Activated CD8-positive, alpha-beta T cell treated with anti-CD3 and anti-CD28 coated beads for 36 hours (primary cell): ENCODE measurements at places on chromosomes 5 and 9. TPM values are rescaled to one million over a fixed set of nuclear protein-coding genes. Genes with fewer than 3 reads are reported as not detected.

DNA sequence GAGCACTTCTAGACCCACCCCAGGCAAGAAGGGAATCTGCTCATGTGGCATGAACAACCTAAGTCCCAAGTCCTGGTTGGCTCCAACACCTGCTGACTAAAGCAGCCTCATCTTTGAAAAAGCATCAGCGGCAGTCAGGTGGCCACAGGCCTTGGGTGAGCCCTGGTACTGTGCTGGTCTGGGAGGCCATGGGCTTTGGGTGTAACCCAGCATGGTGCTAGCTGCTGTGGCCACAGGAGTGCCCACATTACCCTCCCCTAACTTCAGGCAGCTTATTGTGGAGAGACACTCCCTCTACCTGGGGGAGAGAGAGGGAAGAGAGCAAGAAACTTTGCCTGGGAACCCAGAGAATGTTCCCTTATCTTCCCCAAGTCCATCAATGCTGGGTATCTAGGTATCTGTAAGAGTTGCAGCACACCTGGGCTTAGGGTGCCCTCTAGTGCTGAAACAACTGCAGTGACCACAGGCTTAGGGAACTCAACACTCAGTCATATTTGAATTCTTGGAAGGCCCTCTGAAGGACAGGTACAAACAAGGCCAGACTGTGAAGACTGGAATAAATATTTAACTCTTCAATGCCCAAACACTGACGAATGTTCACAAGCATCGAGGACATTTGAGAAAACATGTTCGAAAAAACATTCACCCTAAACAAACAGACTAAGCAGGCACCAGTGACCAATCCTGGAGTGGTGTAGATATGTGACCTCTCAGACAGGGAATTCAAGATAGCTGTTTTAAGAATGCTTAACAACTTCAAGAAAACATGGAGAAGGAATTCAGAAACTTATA is 69.9 kb upstream of the OR2K2 start:
- no peak overlapping the region for H3K4me3 ChIP-seq
- no peaks in the 10 kb centered on the region for H3K27me3 ChIP-seq
- peak; percentile 4 for DNase-seq
- no peak overlapping the region for H3K27ac ChIP-seq
- H3K4me1 ChIP-seq: no peaks in the 10 kb centered on the region

DNA sequence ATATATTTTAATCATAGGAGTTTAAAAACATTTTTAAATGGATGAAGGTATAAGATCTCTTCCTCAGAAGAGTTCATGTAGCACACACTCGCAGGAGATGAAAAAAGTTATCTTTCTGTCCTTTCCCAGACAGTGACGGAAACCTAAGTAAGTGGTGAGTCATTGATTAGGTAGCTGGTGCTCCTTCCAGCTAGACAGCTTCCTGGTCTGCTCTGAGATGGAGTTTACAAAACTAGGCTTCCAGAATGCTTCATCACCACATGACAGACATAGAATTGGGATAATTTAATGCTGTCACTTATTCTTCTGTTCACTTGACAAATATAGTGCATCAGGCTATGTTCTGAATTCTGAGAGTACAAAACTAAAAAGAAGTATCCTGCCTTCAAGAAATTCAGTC is 2393.0 kb upstream of the C9orf72 start:
- H3K4me3 ChIP-seq: no peak overlapping the region
- no peak for DNase-seq
- no peaks in the 10 kb centered on the region for H3K27me3 ChIP-seq
- H3K27ac ChIP-seq: no peak overlapping the region
- H3K4me1 ChIP-seq: no peaks in the 10 kb centered on the region
- no peaks in the 10 kb centered on the region for H3K36me3 ChIP-seq

- H3K36me3 ChIP-seq: no peaks in the 10 kb centered on the region
- DNase-seq: no peak
- no peak overlapping the region for H3K27ac ChIP-seq
- no peaks in the 10 kb centered on the region for H3K27me3 ChIP-seq
These were observed 307.1 kb upstream of the ADCY2 start for GRCh38 chr5:7088849-7089248.

DNA sequence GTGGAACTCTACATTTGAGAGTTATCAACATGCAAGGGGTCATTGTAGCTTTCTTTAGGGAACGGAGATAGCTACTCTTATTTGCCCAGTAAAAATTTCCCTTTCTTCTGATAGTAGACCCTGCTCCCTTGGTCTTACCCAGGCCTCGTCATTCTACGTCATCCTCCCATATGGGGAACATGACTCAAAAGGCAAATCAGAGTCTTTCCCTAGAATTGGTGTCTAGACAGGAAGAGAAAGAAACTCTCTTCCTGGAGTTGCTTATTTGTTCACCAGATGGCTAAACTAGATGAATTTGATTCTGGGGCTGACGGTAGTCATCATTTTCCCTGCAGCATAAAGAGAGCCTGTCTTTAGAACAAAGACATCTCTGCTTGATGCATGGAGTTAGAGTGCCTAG is 12.2 kb upstream of the SLC38A9 start:
- no peaks in the 10 kb centered on the region for H3K4me1 ChIP-seq
- no peaks in the 10 kb centered on the region for H3K36me3 ChIP-seq
- H3K4me3 ChIP-seq: no peak overlapping the region
- no peaks in the 10 kb centered on the region for H3K27me3 ChIP-seq
- no peak overlapping the region for H3K27ac ChIP-seq

DNA sequence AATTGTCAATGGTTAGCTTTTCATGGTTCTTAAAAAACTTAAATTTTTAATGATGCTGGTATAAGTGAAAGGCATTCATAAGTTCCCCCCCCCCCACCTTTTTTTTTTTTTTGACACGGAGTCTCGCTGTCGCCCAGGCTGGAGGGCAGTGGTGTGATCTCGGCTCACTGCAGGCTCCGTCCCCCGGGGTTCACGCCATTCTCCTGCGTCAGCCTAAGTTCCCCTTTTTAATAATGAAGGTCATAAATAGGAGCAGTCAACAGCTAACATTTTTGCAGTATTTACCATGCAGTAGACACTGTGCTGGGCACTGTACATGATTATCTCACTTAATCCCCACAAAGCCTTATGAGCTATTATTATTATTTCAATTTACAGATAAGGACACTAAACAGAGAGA is 556.3 kb downstream of the PDE4D start:
- H3K4me3 ChIP-seq: no peak overlapping the region
- H3K36me3 ChIP-seq: no peaks in the 10 kb centered on the region
- no peak overlapping the region for H3K27ac ChIP-seq
- DNase-seq: no peak

DNA sequence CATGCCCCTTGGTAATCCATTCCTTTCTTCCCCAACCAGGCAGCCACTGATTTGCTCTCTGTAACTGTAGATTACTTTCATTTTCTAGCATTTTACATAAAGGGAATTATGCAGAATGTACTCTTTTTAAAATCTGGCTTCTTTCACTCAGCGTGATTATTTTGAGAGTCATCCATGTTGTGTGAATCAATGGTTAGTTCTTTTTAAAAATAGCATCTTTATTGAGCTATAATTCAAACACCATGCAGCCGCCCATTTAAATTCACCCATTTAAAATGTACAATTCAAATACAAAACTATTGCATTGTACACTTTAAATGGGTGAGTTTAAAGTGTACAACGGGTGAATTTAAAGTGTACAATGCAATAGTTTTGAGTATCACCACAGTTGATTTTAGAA is 2.3 kb upstream of the OR13J1 start:
- H3K4me3 ChIP-seq: no peak overlapping the region
- H3K27me3 ChIP-seq: peaks cover 2% of the 10 kb centered on the region
- H3K36me3 ChIP-seq: no peaks in the 10 kb centered on the region
- H3K27ac ChIP-seq: no peak overlapping the region
- no peak for DNase-seq

DNA sequence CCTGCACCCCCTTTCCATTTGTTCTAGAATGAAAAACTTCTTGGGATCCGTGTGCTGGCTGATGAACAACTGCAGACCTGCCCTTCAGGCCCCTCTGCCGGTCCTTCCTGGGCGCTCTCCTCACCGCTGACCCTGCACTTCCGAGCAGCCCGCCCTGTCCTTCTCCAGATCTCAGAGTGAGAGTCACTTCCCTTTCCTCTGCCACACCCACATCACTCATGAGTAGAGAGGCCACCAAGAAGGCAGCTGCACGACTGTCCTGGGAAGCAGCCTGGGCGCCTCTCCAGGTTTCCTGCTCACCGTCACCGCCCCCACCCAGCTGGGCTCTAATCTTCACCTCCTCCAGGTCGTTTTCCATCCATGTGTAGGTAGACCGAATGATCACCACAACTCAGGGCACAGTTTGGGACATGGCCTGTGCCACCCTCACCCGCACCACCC is 35.0 kb upstream of the NSMF start:
- no peak for DNase-seq
- H3K27me3 ChIP-seq: no peaks in the 10 kb centered on the region

GRCh38 chr9:13500034-13500433 is 220.5 kb upstream of the MPDZ start:
- no peak for DNase-seq
- H3K27me3 ChIP-seq: no peaks in the 10 kb centered on the region
- no peaks in the 10 kb centered on the region for H3K36me3 ChIP-seq
- H3K4me3 ChIP-seq: no peak overlapping the region
- H3K4me1 ChIP-seq: no peaks in the 10 kb centered on the region
- no peak overlapping the region for H3K27ac ChIP-seq

- no peak overlapping the region for H3K27ac ChIP-seq
- H3K4me1 ChIP-seq: peaks cover 13% of the 10 kb centered on the region
- no peaks in the 10 kb centered on the region for H3K36me3 ChIP-seq
- H3K4me3 ChIP-seq: no peak overlapping the region
These were observed 193.5 kb downstream of the GNA14 start for GRCh38 chr9:77454663-77455062.

DNA sequence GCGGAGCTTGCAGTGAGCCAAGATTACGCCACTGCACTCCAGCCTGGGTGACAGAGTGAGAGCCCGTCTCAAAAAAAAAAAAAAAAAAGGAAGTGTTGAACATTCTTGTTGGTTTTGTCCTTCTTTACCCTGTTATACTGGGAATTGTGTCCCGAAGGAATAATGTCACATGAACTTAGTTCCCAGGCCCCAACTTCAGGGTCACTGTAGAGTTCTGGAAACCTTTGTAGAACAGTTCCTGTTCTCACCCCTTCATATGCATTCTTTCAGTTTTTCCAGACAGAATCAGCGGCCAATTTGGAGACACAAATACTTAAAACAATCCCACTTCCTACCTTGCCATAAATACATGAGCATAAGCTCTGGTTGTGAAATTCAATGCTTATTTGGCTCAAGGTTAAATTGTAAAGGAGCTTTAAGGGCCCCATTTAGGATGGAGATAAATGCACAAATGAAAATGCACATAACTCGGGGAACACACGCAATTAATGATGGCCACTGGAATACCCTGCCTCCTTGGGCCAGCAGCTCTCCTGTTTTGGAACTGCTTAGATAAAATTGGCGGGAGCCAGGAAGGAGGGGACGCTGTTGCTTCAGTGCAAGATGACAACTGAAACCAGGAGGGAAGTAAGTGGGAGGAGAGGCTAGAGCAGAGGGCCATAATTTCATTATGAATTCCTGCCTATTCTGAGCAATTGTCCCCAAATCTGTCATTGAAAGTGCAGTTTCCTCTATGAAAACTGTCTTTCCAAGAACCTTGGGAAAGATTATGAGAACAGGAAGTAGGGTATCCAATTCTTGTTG is 153.7 kb downstream of the FGF1 start:
- no peak overlapping the region for H3K4me3 ChIP-seq
- H3K27me3 ChIP-seq: no peaks in the 10 kb centered on the region
- peaks cover 4% of the 10 kb centered on the region for H3K4me1 ChIP-seq

The FAXDC2 gene
- total RNA-seq: not detected

The CAMK4 gene
- total RNA-seq: 80.7 TPM

The GARIN3 gene
- 0.77 TPM for total RNA-seq
